ENCODE measurements at places on chromosomes 5 and 9. TPM values are rescaled to one million over a fixed set of nuclear protein-coding genes. Genes with fewer than 3 reads are reported as not detected.
A peak's percentile ranks its signal among the peaks of the same experiment; 100 is the strongest.

Gene TMEM232
- 13.5 TPM for total RNA-seq

Gene SHOC1
- 0.40 TPM for total RNA-seq

Gene SIT1
- total RNA-seq = 0.92 TPM

Gene PPP1R26
- 22.9 TPM for total RNA-seq

Gene SPATA31E1
- total RNA-seq = not detected

Gene TXNDC8
- not detected for total RNA-seq

Gene UIMC1
- total RNA-seq = 50.8 TPM

Gene GCNT4
- total RNA-seq = 2.8 TPM

GRCh38 chr5:178346607-178347334, 114.2 kb upstream of the PHYKPL start:
- no peak for DNase-seq

- no peak for DNase-seq
Measured at GRCh38 chr5:6488021-6488420, 39.4 kb downstream of the UBE2QL1 start.

- DNase-seq = no peak
Measured at GRCh38 chr9:89815061-89815902, 210.5 kb downstream of the GADD45G start.

- no peak for DNase-seq
Measured at GRCh38 chr9:96087669-96088299, 212.3 kb downstream of the ERCC6L2 start.

GRCh38 chr5:14123974-14124482, 19.1 kb upstream of the TRIO start:
- DNase-seq = no peak

- peak; percentile 66 for DNase-seq
Measured at GRCh38 chr5:138032028-138032571, 779 bp downstream of the FAM13B start.

DNA sequence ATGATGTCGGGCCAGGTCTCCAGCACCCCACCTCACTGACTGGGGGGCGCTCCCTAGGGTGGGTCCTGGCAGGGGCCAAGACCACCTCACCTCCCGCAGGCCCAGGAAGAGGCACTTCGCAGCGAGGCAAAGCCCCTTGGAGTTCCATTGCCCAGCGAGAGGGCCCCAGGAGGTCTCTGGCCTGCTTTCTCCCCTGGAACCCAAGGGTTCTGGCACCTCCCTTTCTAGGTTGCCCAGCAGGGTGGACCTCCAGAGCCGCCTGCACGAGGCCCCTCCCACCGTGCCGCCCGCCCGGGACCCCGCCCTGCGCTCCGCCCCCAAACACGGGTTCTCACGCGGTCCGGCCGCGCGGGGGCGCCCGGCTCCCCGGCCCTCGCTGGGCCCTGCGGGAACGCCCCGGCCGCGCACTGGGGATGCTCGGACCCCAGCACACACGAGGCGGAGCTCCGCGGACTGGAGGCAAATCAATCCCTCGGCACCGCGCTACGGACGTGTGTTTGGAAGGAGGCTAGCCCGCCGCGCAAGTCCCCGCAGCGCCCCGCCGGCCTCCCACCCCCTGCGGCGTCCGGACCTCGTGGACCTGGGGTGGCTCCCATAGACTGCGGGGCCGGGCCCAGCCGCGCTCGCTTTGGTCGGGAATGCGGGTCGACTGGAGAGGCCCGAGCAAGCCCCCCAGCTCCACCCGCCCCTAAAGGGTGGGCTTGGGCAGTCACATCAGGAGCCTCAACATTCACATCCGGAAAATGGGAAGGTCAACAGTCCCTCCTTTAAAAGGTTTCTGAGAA, 99.5 kb upstream of the LMX1B start:
- DNase-seq = peak; percentile 64

DNA sequence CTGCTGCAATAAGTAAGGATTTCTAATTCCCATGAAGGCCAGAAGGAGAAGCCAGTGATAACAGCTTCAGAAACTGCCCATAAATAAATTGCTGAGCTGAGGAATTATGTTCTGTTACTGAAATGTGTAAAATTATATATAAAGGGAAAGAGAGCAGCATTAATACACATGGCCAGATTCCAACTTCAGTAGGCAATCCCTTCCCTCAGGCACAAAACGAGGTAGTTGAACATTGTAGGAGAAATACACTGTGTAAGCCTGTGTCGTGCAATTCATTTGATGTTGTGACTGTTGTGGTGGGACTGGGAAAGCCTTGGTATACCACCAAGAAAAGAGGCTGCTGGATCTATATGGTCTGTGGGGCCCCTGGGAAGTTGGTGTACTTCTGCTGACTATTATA, 192.9 kb downstream of the WDR70 start:
- no peak for DNase-seq

DNA sequence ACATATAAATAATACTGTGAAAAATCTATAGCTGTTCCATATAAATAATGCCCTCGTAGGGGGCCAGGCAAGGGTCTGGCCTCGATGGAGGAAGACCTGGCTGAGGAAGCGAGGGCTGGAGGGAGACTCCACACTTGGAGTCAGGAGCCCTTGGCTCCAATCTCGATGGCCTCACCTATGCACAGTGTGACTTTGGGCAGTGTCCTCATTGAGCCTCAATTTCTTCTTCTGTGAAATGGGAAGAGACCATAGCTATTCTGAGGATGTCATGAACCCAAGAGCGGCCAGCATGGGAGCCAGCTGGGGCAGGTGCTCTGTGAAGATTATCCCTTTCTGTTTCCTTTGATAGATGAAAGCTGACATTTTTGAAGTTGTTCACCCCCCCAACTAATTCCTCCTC, 24.8 kb downstream of the ANGPTL2 start:
- DNase-seq = no peak
